H1 (cell line): ENCODE measurements at places on chromosomes 4 and X.

GRCh38 chr4:188986271-188986689, 847.0 kb downstream of the TRIML1 start:
- DNase-seq, result no peak

DNA sequence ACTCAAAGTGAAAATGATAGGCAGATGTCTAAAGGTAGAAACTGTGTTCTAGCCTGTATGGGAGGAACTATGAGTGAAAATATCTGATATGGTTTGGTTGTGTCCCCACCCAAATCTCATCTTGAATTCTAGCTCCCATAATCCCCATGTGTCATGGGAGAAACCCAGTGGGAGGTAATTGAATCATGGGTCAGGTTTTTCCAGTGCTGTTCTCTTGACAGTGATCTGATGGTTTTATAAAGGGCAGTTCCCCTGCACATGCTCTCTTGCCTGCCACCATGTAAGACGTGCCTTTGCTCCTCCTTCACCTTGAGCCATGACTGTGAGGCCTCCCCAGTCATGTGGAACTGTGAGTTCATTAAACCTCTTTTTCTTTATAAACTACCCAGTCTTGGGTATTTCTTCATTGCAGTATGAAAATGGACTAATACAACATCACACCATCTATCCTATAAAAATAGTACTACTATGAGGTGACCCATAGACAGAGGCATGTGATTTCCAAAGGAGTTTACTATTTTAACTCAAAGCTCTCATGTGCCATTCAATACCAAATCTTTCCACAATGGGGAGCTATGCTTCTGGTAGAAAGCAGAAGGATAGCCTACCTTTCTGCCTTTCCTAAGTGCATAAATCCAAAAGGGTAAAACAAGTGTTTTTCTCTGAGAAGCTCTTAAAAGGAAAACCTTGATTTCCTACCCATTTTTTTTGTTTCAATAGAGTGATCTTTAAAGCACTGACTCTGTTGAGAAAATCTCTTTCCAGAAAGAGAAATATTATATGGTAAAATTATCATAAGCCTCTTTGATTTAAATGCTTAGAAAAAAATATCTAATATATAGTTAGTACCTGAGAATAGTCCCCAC, 38.8 kb downstream of the SEC31A start:
- DNase-seq, result no peak

DNA sequence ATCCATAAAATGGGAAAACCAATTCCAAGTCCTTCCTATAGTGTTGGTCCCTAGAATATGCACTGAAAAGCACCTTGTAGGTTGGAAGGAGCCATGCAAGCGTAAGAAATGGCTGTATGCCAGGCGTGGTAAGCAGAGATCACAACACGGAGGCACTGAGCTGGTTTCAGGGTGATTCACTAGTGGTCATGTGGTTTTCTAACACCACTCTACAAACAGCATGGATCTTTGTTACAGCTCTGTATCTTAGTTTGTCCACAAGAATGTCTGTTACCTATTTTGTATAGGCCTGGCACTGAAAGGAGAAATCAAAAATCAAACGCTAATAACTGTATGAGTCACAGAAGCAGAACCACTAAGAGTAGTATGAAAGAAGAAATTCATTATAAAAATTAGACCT, 71.9 kb downstream of the MAGEB17 start:
- no peak for DNase-seq

- DNase-seq, result no peak
Observed at GRCh38 chrX:152899111-152899873, 1.4 kb downstream of the ZNF185 start.

DNA sequence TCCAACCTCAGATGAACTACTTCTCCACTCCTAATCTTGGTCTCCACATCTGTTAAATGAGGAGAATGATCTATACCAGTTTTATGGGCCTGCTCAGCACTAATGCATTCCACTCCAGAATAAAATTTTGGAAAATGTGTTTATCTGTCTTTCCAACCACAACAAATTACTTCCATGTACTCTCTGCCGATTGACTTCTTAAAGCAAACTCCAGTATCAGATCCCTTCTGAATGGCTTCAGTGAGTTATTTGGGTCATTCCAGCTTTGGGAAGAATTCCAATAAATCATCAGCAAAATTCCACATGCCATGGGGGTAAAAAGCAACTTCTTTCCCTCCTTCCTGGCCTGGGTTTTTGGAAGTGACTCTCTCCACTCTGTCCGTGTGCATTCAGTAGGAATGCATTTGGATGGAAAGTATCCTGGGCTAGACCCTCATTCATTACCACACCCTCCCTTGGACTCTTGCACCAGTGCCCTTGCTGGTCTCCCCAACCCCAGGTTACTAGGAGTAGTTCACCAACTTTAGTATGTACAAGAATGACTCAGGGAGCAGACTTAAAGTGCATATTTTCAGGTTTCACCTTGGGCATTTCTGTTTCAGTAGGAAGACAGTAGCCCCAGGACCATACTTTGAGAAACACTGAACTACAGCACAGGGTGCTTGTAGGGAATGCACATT, 15.4 kb upstream of the ADH6 start:
- DNase-seq, result no peak

DNA sequence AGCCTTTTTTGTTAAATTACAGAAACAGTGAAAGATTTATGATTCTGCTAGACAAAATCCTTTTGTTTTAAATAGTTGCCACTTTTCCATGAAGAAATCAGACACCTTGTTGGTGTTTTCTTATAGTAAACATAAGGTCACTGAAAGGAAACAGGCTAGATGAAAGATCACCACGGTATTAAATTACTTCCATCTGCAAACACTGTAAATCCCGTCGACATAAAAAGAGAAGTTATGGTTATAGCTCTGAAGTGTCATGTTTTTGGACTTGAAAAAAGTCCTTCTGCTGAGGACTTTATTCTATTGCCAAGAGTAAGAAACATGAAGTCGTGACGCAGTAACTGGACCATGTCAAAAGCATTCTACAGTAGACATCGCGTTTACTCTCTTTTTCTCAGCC, 567.6 kb upstream of the SLIT2 start:
- no peak for DNase-seq

GRCh38 chr4:150583287-150584110, 1.5 kb downstream of the MAB21L2 start:
- no peak for DNase-seq

- peak; percentile 46 for DNase-seq
Observed at GRCh38 chr4:70183168-70183939, 12.2 kb upstream of the ODAM start.

DNA sequence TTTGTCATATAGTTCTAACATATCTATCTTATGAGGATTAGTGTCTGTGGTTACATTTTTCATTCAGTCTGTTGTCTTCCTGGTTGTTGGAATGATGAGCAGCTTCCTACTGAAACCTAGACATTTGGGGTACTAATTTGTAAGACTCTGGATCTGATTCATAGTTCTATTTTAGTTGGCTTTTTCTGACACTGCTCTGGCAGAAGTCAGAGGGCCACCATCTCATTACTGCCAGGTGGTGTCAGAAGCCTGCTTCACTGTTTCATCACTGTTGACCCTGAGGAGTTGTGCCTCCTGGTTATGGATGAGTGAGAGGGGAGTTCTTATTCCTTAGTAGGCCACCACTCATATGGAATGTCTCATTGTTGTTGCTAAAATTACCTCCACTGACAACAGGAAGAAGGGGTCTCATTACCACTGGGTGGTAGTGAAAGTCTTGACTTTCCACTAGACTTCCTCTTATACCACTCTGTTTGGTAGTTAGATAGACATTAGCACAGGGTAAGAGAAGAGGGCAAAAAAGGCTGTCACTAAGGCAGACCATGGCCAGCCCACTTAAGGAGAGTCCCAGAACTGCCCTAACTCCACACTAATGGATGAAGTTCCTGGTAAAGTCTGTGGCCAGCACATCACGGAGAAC, 395.2 kb downstream of the SPOCK3 start:
- DNase-seq, result no peak

- DNase-seq, result no peak
Observed at GRCh38 chrX:39897741-39898097, 200.0 kb downstream of the BCOR start.

- no peak for DNase-seq
Observed at GRCh38 chr4:147736458-147736857, 4.6 kb downstream of the ARHGAP10 start.

- DNase-seq, result no peak
Observed at GRCh38 chrX:71609095-71609750, 9.1 kb downstream of the CXCR3 start.

DNA sequence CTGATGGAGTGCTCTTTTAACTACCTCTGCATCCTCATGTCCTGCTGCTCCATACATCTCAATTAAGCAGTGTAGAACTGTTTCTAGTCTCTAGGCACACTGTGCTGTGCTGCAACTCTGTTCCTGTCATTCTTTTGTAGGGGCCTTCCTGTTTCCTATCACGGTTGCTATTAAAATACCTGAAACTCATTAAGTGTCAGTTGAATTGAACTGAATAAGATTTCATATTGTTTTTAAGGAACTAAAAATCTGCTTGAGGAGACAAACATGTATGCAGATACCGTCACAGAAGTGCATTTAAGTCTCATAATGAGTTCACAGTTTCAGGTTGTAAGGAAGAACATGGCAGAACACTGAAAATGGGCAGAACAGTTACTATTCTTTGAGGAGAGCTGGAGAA, 170.1 kb downstream of the LARP7 start:
- DNase-seq, result no peak

- DNase-seq, result no peak
Observed at GRCh38 chr4:127959794-127960193, 5.2 kb downstream of the MFSD8 start.

DNA sequence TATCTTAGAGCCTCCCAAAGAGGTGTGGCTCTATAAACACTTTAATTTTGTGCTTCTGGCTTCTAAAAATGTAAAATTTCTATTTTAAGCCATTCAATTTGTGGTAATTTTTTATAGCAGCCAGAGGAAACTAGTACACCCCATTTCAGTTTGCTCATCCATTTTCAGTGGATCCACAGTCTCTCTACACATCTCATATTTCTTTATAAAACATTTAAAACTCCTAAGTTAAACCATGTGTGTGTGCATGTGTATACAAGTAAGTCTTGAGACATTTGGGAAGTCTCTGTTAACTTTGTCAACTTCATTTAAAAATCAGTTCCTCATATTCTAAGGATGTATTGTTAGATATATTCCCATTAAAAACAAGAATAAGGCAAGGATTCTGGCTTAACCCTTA, 273.2 kb downstream of the IL15 start:
- DNase-seq, result no peak

GRCh38 chr4:80500613-80501012, 165.1 kb downstream of the CFAP299 start:
- DNase-seq, result no peak

DNA sequence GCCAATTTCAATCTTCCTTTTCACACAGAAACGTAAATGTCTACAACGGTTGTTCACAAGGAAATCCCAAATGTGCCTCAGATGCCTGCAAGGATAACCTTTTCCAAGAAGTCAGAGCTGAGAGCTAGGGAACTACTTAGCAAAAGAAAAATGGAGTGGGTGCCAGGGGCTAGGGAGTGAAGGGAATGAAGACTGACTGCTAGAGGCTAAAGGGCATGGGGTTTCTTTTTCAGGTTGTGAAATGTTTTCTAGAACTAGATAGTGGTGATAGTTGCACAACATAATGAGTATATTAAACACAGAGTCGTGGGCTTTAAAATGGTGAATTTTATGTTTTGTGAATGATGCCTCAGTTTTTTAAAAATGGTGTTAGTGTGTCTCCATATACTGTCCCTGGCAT, 53.4 kb downstream of the CD99L2 start:
- DNase-seq, result no peak

DNA sequence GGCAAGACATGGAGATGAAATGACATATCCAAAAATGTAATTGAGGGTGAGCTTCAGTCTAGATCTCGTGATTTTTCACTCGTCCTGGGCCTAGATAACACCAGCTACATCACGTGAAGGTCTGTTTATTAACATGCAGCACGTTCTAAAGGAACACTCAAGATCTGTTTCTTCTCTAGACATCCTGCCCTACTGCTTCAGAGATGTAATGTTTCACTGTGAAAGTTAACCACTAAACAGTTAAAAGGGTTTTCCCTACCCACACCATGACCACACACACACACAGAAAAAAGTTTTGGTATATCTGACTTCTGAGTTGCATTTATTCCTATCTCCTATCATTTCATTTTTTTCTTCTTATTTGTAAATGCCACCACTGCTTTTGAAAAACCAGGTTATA, 52.3 kb upstream of the SMIM31 start:
- DNase-seq, result no peak

DNA sequence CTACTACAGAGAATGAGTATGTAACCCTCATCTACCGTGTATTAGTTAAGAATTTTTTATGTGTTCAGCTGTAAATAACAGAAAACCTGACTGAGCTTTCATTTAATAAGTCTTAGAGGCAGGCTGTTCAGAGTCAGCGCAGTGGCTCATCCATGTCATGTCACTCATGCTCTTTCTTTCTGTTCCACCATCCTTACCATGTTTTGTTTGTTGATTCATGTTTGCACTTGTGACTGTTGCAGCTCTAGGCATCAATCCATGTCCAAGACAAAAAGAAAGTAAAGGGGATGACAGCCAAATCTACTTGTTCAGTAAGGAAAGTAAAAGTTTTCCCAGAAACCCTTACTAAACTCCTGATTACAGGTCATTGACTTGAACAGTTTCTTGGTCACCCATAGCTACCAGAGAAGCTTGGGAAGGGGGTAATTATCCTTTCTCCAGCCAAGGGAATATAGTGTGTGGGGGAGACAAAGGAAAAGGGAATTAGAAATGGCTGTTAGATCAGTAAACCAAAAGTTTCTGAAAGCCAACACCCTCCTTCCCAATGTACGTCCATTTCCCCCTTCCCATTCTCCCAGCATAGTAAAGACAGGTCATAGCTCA, 9.0 kb downstream of the ART3 start:
- no peak for DNase-seq

DNA sequence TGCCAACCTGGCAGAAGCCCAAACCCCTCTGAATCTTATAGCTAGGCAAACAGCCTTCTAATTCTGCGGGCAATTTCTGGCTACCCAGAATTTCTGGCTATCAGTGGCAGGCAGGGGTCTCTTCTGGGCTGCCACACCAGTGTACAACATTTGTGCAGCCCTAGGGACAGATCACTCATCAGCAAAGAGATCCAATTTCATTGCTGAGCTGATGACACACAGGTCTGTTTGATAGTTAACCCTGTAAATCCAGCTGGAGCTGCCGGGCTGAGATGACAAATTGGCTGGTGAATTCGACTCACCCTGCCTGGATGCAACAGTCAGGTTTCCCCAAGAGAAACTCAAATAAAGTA, 2.4 kb downstream of the MID1 start:
- DNase-seq, result no peak
